ENCODE measurements at places on chromosomes 1 and 21. TPM values are rescaled to one million over a fixed set of nuclear protein-coding genes. Genes with fewer than 3 reads are reported as not detected.

The ASPM gene
- total RNA-seq, result 0.73 TPM

The SMYD3 gene
- total RNA-seq, result 15.9 TPM

The PYGO2 gene
- total RNA-seq, result 31.0 TPM

The FAM78B gene
- not detected for total RNA-seq

The UBL4B gene
- total RNA-seq, result not detected

The MATN1 gene
- 0.05 TPM for total RNA-seq

The DCAF6 gene
- total RNA-seq, result 118 TPM

The C1orf226 gene
- total RNA-seq, result 1.0 TPM

The FCRL3 gene
- total RNA-seq, result not detected

The NID1 gene
- 8.7 TPM for total RNA-seq

The IFNAR1 gene
- 16.2 TPM for total RNA-seq

The KIAA0040 gene
- not detected for total RNA-seq

The CD1E gene
- not detected for total RNA-seq

DNA sequence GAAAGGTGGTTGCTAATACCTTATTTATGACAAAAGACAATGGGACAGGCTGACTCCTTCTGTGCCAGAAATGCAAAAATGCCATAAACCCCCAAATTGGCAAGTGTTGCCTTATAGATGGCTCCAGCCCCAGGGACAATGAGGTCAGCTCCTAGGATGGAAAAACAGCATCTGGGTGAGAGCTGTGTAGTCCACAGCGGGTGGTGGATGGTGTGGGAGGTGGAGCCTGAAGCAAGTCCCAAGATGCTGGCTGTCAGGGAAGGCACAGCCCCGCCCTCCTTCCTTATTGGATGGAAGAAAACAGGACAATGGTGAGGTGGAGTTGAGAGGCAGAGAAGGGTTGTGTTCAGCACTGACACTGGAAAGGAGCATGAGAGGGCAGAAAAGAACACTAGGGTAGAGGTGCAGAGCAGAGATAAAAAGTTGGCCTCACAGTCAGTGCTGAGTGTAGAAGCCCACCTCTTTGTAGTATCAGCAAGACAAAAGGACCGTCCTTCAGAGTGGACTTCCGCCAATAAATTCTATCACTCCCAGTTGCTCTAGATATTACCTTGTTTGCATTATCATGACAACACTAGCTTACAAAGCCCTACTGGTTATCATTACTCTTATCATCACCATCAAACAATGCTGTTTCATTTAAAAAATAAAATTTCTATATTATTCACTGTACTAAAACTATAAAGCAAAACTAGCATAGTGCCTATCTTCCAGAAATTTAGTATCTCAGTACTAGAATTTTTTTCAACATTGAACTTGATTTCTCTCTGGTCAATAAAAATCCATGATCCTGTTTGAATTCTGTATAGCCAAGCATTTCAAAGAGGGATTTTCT, 3.7 kb upstream of the SDE2 start:
- peak; percentile 53 for DNase-seq

DNA sequence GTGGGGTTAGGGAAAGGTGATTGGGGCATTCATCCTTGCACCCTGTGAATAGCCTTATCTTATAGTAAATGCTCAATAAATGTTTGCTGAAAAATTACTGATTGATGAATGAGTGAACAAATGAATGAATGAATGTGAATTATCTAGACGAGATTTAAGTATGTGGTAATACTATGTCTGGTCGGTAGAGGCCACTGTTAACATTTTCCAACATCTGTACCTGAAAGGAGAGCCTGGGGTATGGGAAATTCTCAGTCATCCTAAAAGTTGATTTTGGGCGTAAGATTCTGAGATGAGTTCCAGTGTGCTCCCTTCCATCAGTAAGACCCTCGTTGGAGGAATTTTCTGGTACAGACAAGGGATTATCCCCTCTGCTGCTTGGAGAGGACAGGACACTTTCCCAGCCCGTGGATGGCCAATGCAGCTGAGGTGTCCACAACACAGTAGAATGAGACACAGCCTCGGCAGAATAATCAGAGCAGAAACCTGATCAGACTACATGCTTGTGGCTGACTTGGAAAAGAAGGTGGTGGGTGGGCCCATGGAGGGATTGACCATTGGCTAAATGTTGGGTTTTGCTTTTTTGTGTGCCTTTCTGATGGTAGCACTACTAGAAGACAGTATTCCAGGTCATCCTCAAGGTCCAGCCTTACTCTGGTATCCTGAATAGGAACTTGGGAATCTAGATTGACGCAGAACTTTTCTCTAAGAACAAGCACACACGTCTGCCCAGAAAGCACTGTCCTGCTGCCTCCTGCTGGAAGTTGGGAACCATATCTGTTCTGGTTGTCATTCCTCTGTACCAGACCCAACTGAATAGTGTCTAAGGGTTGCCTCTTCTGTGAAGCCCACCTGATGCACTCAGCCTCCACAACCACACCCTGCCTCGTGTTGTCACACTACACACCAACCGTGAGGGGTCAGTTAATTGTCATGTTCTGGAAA, 262.0 kb downstream of the TNR start:
- no peak for DNase-seq

DNA sequence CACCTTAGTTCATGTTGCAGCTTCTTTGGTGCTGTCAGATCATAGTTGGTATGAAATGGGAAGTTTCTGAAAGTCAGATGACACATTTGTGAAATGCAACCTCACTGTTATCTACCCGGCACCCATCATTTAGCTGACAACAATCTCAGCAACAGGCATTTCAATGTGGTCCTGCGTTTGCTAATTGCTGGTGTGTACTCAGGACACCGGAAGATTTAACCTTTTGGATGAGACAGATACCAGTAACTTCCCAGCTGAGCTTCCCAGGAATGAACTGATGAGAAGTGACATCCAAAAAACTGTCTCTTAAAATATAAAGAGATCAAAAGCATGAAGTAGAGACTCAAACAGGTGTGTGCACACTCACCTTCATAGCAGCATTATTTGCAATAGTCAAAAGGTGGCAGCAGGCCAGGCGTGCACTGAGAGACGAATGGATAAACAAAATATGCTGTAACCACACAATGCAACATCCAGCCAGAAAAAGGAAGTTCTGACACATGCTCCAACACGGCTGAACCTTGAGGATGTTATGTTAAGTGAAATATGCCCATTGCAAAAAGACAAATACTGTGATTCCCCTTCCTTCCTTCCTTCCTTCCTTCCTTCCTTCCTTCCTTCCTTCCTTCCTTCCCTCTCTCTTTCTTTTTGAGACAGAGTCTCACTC, 7.9 kb upstream of the CLDN14 start:
- DNase-seq, result no peak

DNA sequence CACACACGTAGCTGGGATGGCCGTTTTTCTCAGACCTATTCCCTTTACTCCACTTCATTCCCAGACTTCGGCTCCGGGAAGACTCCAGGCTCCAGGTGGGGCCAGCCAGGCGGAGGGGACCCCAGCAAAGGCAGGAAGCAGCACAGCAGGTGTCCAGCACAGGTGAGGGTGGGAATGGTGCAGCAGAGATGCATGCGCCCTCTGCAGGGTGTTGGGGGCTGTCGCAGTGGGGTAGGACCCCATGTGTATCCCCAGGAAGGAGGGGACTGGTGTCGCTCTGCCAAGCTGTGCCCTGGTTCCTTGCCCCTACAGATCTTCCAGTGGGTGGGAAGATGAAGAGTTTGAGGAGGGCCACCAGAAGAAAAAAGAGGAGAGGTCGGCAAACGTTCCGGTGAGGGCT, 5.3 kb downstream of the TTC24 start:
- no peak for DNase-seq

DNA sequence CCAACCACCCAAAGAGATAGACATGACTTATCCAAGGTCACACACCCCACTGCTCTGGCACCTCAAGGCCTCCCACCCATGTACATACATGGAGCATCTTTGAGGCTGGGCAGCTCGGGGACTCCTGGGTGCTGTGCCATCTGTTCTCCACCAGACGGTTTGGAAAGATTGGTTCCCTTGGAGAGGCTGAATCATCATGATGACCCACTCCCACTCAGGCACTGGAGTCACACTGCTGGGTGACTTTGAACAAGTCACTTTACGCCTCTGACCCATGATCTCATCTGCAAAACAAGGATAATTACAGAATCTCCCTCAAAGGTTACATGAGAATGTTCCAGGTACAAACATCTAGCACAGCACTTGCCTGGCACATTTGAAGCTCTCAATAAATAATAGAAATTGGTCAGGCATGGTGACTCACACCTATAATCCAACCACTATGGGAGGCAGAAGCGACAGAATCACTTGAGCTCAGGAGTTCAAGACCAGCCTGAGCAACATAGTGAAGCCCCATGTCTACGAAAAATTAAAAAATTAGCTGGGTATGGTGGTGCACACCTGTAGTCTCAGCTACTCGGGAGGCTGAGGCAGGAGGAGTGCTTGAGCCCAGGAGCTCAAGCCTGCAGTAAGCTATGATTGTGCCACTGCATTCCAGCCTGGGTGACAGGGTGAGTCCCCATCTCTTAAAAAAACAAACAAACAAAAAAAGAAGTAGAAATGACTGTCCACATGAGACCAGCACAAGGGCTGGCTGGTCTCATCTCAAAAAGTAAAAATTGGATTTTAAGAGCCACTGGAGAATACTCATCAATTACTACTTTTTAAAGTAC, 74.9 kb downstream of the RRAGC start:
- DNase-seq, result no peak

- peak; percentile 82 for DNase-seq
Measured at GRCh38 chr1:107953556-107953955, 11.4 kb downstream of the VAV3 start.

GRCh38 chr1:211687462-211688215, 12.2 kb upstream of the NEK2 start:
- DNase-seq, result no peak

GRCh38 chr1:58287894-58288623, 258.5 kb downstream of the OMA1 start:
- DNase-seq, result no peak

GRCh38 chr1:198497326-198498102, 43.0 kb downstream of the ATP6V1G3 start:
- DNase-seq, result peak; percentile 30

DNA sequence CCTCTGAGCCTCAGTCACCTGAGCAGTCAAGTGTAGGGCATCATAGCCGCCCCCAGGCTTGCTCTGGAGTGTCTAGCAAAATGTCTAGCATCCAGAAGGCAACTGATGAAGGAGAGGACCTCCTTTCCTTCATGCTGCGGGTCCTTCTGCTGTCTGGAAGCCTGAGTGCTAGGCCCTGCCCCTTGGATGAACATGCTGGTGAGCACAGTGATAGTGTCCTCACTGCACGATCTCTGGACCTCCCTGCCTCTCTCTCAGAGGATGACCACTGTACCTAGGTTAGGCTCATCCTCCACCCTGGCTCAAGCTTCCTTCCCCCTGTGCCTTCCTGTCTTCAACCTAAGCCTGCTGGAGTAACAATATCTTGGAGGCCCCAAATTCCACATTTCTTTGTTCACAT, 128.6 kb downstream of the TENT5C start:
- no peak for DNase-seq

- DNase-seq, result no peak
Measured at GRCh38 chr21:17191346-17191993, 321.4 kb upstream of the CXADR start.

GRCh38 chr1:167136191-167136614, 42.3 kb downstream of the STYXL2 start:
- DNase-seq, result peak; percentile 97

DNA sequence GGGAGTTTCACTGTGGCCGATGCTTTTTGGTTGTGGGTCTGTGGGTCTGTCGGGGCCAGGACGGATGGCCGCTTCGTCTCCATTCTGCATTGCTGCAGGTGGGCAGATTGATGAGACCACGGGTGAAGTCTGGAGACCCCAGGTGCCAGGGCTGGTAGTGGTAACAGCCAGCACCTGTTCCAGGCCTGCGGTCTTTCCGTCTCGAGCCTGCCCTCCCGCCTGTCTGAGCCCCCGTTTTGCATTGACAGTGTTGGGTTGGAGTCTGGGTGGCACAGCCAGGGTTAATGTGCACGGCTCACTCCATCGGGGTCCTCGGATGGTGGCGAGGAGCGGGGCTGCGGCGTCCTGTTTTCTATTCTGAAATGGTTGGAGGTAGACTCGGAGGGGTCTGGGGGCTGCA, 24.2 kb downstream of the PRKCZ start:
- DNase-seq, result no peak

DNA sequence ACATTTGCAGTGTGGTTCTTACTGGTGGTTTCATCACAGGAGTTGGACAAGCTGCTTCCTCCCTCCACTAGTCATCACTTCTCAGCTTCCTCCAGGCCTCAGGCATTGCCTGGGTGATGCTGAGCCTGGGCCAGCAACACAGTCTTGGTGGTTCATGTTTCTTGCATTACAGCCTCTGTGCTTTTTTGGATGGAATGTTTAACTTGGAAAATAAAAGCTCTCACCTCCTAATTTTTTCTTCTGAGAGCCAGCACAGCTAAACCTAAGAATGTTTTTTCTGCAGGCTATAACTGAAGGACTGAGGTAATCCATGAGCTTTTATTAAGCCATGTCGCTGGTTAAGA, 66.1 kb upstream of the RHOU start:
- no peak for DNase-seq

GRCh38 chr1:235923466-235924021, 56.8 kb upstream of the LYST start:
- DNase-seq, result no peak

DNA sequence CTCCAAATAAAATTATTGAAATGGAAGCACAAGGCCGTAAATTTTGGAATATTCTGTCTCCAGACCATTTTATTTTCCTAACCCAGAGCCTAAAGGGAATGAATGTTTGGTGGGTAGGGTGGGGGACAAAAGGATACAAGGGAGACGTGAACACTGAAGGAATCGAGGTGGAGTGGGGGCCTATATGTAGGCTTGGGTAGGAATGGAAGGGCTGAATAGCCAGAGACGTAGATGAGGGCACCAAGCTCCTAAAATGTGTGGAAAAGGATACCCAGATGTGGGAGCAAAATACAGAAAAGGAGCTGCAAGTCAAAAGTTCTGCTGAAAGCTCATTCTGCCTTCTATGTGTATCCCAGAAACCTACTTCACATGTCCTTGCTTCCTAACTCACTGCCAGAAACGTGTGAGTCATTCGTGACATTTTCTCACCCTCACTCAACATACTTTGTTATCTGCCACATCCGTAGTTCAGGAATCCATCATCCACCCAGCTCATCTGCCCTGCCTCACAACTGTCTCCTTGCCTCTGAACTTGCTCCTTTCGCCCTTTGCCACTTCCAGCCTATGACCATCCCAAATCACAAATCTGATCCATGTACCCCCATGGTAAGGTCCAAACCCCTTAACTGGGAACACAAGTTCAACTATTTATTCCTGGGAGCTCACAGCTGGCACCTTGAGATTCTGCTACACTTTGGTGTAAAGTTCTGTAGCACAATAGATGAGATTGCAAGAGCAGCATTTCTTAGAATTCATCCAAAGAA, 84.1 kb upstream of the PRDX6 start:
- DNase-seq, result peak; percentile 77

- peak; percentile 51 for DNase-seq
Measured at GRCh38 chr1:68128157-68128556, 77.7 kb upstream of the DIRAS3 start.

GRCh38 chr1:147600119-147601111, 59.1 kb downstream of the BCL9 start:
- peak; percentile 6 for DNase-seq

GRCh38 chr1:224373008-224373590, 16.4 kb downstream of the CNIH4 start:
- no peak for DNase-seq

GRCh38 chr1:109306832-109307273, at the start of gene MYBPHL:
TSS of gene MYBPHL (minus strand) at chr1:109307011. CDS start at chr1:109306991, 20 bp downstream.
- peak; percentile 56 for DNase-seq

GRCh38 chr1:244437086-244437468, 14.6 kb downstream of the ADSS2 start:
- no peak for DNase-seq

GRCh38 chr21:45572783-45573451, 30.7 kb upstream of the SLC19A1 start:
- no peak for DNase-seq
